ENCODE measurements at places on chromosomes 4 and X. TPM values are rescaled to one million over a fixed set of nuclear protein-coding genes. Genes with fewer than 3 reads are reported as not detected.

The CSAG3 gene
- 10.4 TPM for total RNA-seq

GRCh38 chrX:39212456-39212855, 411.2 kb downstream of the MID1IP1 start:
- no peak for DNase-seq

DNA sequence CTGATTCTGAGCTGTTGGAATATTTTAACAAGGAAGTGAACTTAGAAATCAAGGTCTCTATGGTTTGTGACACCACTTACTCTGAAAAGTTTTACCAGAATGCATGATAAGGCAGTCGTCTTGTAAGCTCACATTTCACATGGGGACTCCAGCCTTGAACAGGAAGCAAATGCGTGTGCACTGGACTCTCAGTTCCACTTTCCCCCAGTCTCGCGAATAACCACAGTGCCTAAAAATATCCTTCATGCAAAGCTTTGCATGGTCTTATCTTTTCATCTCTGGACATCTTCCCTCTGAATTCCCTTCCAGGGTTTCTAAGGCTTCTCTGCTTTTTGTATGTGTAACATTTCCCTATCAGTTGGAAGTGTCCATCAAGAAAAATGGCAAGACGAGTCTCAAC, 581.8 kb downstream of the NLGN4X start:
- no peak for DNase-seq

The RTL9 gene
- not detected for total RNA-seq

DNA sequence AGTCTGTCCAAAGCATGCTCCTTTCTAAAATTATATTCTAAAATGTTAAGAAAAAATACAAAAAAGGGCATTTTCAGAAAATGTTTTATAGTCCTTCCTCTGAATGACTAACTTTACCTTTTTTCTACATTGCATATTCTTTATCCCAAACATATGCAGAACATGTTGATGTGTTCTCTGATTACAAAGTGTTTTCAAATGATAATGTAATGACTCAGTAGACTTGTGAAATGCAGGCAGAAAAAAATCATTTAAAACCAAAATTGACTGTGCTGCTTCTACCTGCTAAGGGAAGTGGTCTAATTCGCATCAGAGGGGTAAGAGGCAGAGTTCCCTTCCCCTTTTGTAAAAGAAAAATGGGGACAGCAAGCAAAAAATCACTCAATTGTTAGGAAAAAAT, 22.7 kb upstream of the YTHDC1 start:
- no peak for DNase-seq

The WNK3 gene
- total RNA-seq = 0.95 TPM

The GAGE12F gene
- total RNA-seq = not detected

GRCh38 chrX:40415675-40416074, 165.1 kb upstream of the ATP6AP2 start:
- no peak for DNase-seq

DNA sequence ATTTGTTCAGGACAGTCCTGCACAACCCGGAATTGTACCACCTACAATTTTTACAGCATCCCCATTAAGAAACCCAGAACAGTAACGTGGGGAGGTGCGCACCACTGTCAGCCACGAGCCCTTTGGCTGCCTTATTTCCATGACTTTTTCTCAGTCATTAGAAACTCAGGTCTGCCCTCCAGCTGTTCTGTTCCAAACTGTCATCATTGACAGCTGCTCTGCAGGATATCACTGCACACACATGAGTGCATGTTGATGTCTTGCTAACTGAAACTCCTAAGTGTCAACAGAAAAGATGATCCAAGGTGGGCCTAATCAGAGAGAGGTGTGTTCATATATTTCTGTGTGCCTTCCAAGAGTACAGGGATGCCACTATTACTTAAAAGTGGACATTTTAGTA, 123.4 kb downstream of the PARM1 start:
- no peak for DNase-seq

- DNase-seq = no peak
Observed at GRCh38 chr4:10093801-10094552, 22.6 kb downstream of the WDR1 start.

GRCh38 chr4:119506806-119507205, 121.8 kb downstream of the PDE5A start:
- no peak for DNase-seq

GRCh38 chr4:113873508-113873907, 105.9 kb downstream of the ARSJ start:
- DNase-seq = no peak

GRCh38 chrX:95893636-95894035, 791.0 kb upstream of the DIAPH2 start:
- no peak for DNase-seq

GRCh38 chr4:79425586-79425985, 17.6 kb upstream of the GK2 start:
- DNase-seq = no peak

The PCDH18 gene
- total RNA-seq = 0.30 TPM

The SHROOM3 gene
- not detected for total RNA-seq

The FAT4 gene
- total RNA-seq = not detected

GRCh38 chr4:76748649-76749048, 149.3 kb downstream of the SOWAHB start:
- DNase-seq = no peak

GRCh38 chrX:75596178-75596577, 73.3 kb upstream of the ZDHHC15 start:
- DNase-seq = no peak

The GSX2 gene
- not detected for total RNA-seq

DNA sequence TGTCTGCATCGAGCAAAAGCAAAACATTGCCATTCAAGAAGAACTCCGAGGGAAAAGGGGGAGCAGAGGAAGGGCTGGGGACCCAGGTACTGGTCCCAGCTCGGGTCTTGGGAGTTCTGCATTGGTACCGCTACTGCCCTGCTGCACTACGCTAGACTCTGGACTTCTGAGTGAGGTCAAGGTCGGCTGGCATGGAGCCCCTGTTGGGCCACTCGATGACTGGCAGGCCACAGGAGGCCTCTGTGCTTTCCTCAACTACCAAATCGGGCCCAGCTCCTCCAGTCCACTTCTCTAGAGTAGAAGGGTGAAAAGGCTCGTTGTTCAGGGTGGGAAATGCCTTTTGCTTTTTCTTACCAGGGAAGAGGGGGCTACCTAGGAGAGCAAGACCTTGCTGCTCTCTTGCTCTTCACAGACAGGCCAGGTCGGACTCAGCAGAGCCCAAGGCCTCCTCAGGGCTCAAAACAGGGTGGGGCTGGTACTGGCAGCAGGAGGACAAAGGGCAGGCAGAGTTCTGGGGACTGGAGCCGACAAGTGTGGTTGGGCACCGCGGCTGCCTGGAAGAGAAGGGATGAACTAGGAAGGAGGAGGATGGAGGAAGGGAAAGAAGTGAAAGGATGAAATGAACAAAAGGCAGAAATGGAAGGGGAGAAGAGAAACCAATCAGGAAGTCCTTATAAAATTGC, 8.9 kb upstream of the IRAK1 start:
- DNase-seq = no peak

The NKX3-2 gene
- total RNA-seq = not detected

- DNase-seq = no peak
Observed at GRCh38 chrX:7891928-7892327, 35.3 kb downstream of the PNPLA4 start.

The ITM2A gene
- total RNA-seq = 109 TPM

GRCh38 chr4:152352622-152353116, 183.2 kb downstream of the FBXW7 start:
- DNase-seq = no peak

- DNase-seq = no peak
Observed at GRCh38 chrX:120200851-120201250, 42.4 kb downstream of the RHOXF2 start.

GRCh38 chr4:13942977-13943376, 315.5 kb upstream of the BOD1L1 start:
- no peak for DNase-seq

The PDZD4 gene
- 29.0 TPM for total RNA-seq

DNA sequence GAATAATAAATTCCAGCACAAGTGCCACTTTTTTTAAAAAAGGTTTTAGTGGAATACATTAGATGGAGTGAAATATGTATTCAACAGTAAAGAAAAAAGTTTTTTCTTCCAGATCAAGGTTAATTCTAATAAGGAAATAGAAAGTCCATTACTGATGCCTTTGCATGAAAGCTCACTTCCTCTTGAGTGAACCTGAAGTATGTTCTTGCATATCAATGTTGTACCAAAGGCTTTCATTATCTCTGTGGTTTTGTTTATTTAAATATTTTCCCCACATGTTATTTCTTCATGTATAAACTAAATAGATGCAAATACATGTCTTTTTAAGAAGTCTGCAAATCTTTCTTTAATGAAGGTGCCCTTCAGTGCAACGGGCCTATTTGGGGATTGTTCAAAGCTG, 307.9 kb downstream of the C4orf33 start:
- no peak for DNase-seq

GRCh38 chr4:48047421-48047844, 30.9 kb downstream of the NIPAL1 start:
- peak; percentile 47 for DNase-seq

GRCh38 chr4:34037280-34037679, 2207.0 kb downstream of the ARAP2 start:
- no peak for DNase-seq

The GLRB gene
- not detected for total RNA-seq

- no peak for DNase-seq
Observed at GRCh38 chr4:8523766-8524165, 56.4 kb upstream of the GPR78 start.

DNA sequence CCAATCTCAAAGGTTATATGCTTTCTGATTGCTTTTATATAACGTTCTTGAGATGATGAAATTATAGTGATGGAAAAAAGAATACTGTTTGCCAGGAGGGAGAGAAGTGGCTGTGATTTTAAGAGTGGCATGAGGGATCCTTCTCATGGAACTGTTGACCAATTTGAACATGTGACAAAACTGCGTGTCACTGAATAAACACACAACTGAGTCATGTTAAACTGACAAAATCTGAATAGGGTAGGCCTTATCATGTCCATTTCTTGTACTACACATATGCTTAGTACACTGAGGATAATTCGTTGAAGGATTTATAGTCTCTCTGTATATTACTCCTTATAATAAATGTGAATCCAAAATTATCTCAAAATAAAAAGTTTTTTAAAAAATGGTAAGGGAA, 22.2 kb upstream of the HSPA4L start:
- no peak for DNase-seq

GRCh38 chrX:152646961-152647360, 9.3 kb downstream of the GABRQ start:
- DNase-seq = no peak

DNA sequence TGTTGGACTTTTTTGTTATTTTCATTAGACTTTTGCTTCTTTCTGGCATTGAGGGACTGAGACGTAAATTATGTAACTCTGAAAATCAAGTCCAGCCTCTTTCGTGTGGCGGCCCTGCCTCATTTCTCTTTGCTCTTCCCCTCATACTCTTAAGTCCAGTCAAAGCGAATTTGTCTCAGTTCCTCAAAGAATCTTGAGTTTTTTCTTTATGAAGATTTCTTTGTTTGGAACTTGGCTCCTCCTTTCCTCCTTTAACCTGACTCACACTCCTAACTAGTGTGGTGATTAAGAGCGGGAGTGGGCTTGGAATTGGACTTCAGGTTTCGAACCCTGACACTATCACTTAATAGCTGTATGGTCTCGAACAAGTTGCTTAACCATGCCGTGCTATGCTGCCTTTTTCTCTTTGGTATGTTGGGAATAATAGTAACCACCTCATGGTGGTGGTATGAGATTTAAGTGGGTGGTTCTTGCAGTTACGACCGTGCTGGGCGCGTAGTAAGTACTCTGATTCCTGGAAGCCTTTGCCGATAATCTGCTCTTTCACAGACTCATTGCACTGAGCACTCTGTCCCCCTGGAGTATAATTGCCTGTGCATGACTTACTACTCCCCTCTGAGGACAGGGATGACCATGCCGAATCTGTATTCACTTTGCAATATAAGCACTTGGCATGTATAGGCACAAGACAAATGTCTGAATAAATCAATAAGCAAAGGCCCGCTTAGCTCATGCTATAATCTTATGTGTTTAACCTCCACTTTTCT, 19.1 kb downstream of the FNIP2 start:
- DNase-seq = no peak

The KIF4A gene
- 0.20 TPM for total RNA-seq

DNA sequence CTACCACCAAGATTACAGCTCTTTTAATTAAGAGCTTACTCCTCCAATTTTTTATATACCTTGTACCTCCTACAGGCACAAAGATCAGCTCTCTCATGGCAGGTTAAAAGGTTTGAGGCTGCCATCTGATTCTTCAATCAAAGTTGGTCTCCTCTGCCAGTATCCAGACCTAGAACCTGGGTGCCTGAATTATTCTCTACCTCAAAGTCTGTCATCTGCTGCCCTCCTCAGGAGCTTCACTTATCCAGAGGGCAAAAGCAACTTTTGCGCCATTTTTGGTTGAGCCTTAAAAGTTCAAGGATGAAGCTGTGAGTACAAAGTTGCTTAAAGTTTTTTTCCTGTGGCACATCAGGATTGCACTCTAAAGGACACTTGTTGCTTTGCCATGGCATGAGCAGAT, 343.7 kb upstream of the PPP1R2C start:
- DNase-seq = peak; percentile 15

DNA sequence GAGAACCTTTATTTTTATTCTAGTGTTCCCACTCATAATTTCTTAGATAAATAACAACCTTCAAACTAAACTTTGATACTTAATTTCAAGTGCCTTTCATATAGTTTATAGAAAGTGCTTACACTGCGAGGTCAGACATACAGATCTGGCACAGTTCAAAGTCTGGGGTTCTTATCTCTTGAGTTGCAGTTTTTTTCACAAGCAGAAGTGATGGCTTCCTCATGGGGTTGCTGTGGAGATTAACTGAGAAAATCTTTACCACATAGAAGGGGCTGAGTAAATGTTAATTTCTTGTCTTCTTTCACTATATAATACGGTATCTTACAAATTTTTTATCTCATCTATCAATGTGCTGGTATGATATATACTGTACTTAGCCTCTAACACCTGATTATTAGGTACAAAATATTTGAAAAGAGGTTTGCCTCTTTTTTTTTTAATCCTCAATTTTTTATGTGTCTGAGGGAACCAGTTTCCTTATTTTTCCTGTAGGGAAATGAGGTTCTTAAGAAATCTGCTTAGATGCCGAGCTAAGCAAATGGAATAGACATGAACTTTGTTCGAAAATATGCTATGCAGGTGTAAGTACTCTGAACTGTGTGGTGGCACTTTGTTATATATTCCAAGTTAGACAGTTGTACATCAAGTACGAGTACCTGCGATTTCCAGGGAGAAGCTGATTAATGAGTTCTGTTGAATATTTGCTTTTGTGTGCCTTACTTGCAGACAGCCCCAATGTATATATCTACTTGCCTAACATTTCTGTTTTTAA, 3.3 kb downstream of the ING2 start:
- no peak for DNase-seq

GRCh38 chr4:153661215-153661822, 22.8 kb upstream of the TLR2 start:
- no peak for DNase-seq

DNA sequence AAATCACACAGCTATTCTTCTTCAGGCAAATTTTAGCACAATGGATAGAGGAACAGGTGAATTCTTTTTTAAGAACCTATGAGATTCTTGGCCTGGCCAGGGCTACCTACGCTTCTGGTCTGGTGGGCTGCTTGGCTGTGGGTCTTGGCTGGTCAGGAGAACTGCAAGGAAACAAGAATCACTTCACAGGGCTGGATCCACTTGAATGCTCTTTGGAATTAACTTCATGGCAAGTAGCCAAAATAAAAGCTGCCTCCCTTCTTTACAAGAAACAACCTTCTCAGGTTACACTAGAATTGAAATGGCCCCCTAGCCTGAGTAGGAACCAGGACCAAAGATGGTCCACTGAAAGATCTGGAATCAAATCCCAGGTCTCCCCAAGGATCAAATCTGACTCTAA, 519.1 kb downstream of the IQCM start:
- no peak for DNase-seq

- DNase-seq = no peak
Observed at GRCh38 chr4:145885666-145886065, 53.0 kb downstream of the ZNF827 start.

Data from naive thymus-derived CD4-positive, alpha-beta T cell (primary cell).